ENCODE measurements at places on chromosomes 5 and 9. TPM values are rescaled to one million over a fixed set of nuclear protein-coding genes. Genes with fewer than 3 reads are reported as not detected.

GRCh38 chr9:82406456-82407085 lies 418.0 kb downstream of the SPATA31D1 start:
- DNase-seq: no peak
- H3K36me3 ChIP-seq: no peaks in the 10 kb centered on the region
- no peak overlapping the region for H3K27ac ChIP-seq
- no peak overlapping the region for H3K4me3 ChIP-seq
- H3K27me3 ChIP-seq: no peaks in the 10 kb centered on the region

- H3K27me3 ChIP-seq: peaks cover 2% of the 10 kb centered on the region
- H3K4me1 ChIP-seq: peaks cover 1% of the 10 kb centered on the region
- H3K36me3 ChIP-seq: no peaks in the 10 kb centered on the region
- no peak for DNase-seq
Observed at GRCh38 chr9:104869811-104870210, 58.1 kb downstream of the ABCA1 start.

DNA sequence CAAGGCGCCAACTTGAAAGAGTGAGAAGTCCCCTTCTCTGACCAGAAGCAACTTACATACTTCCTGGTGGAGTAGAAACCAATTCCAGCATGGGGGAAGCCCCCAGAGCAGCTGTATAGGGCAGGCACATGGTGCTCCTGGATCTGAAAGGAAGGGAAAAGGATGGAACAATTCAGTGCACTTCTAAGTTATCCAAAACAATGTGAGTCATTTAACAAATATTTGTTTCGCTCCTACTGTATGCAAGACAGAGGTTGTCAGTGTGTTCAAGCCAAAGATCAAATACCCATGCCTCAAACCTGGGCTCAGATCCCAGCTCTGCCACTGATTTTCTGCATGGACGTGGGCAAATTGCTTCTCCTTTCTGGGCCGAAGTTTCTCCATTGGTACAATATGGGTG lies 67.1 kb downstream of the LHX2 start:
- H3K4me3 ChIP-seq: no peak overlapping the region
- no peaks in the 10 kb centered on the region for H3K36me3 ChIP-seq
- H3K27me3 ChIP-seq: peaks cover 9% of the 10 kb centered on the region
- no peak for DNase-seq
- no peaks in the 10 kb centered on the region for H3K4me1 ChIP-seq
- no peak overlapping the region for H3K27ac ChIP-seq

Gene CYLC2
- not detected for total RNA-seq

Measured in activated naive CD8-positive, alpha-beta T cell treated with anti-CD3 and anti-CD28 coated beads, Interleukin-2, amount 10 ng/mL, durations not matched to agents 7 days and 5 days (primary cell).